ENCODE measurements at places on chromosomes 5 and 9. TPM values are rescaled to one million over a fixed set of nuclear protein-coding genes. Genes with fewer than 3 reads are reported as not detected.

DNA sequence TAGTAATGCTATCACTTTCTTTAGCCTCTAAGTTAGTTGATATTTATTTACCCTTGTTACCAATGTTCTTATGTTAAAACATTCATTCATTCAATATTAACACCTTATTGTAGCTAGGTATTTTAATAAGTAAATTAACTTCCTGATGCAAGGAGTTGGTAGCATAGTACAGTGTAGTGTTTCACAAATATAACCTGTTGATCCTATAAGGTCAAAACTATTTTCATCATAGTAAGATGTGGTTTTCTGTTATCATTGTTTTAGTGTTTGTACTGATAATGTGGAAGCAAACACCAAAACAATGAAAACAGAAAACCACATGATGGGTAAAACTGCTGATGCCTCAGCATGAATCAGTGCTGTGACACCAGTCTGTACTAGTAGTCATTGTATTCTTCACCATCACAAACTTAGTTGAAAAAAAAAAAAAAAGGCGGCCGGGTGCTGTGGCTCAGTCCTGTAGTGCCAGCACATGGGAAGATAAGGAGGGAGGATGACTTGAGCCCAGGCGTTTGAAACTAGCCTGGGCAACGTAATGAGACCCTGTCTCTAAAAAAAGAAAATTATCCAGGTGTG is 36.5 kb downstream of the ZCCHC7 start:
- no peak for DNase-seq

- no peak for DNase-seq
Measured at GRCh38 chr5:5335700-5336264, 86.7 kb upstream of the ICE1 start.

GRCh38 chr9:76644647-76645250 is 119.5 kb upstream of the PCA3 start:
- no peak for DNase-seq

DNA sequence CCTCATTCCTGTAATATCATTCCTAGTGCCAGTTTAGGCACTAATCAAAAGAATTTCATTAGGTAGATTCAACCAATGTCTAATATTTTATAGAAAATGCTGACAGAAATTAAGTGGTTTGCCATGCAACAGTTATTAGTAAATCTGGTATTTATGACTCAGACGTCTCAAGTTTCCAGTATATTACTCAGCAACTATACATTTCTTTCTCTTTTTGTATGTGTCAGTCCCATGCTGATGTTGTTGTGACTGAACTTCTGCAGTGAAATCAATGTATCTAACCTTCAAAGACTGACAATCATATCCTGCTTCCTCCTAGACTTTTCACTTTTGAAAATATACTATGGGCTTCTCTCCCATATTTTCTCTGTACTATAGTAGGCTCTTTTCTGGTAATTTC is 822.5 kb downstream of the NR2F1-AS1 start:
- no peak for DNase-seq

- DNase-seq, result no peak
Measured at GRCh38 chr5:38472541-38472940, 83.9 kb downstream of the LIFR start.

DNA sequence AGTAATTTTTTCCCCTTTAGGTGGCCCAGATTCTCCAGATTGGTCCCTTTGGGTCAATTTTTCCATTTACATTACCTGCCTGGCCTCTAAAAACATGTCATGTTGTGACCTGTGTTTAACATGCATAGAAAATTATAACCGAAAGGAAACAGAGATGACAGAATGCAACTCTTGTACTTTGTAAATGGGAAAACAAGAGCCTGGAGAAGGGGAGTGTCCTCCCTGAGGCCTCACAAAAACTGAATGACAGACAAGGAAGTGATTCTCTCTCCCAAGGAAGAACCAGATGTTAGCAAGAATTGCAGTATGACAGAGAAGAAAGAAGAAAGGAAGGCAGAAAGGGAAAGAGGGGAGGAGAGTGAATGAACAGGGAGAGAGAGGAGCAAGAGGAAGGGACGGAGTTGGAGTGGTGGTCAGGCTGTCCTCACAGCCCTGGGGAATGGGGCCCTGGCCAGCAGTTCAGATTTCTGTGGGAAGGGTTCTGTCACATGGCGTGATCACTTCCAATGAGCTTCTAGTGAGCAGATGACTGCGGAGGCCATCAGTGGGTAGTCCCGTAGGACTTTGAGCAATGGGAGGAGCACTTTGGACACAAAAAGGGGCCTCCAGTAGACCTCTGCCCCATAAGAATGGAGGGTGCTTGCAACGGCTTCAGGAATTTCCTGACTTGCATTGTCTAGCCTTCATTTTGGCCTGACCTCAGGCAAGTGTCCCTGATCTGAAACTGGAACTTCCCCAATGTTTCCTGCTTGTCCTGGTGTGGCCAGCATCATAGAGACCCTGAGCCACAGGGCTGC is 31.6 kb downstream of the ABLIM3 start:
- DNase-seq, result no peak

DNA sequence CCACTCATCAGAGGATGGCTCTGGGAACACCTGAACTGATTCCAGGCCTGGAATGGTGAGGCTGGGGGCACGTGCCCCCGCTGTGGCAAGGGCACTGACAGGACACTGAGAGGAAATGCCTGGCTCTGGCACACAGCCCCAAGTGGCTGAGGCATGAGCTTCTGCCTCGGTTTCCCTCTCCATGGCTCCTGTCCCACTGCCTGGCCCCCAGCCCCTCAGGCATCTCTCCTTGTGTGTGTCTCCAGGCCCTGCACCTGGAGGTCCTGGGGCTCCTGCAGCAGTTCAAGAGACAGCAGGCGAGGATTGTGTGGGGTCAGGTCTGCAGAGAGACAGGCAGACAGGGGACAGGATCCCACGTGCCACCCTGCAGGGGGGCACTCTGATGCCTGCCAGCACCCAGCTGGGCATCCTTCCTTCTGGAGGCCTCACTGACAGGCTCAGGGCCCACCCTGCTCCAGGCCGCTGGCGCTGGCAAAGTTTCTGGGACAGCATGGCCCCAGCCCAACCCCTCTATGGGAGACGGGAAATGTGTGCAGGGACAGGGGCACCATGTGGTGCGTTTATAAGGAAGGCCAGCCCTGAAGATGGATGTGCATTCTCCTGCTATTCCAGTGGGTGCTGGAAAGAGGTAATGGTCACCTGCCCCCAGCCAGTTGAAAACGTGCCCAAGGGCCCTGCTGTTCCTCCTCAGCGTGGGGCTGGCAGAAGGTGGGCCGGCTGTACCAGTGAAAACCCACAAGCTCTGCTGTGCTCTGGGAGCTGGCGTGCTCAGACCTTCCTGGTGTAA is 66.0 kb downstream of the RASGEF1C start:
- no peak for DNase-seq

GRCh38 chr9:91417602-91418214 is 5.9 kb downstream of the NFIL3 start:
- no peak for DNase-seq

DNA sequence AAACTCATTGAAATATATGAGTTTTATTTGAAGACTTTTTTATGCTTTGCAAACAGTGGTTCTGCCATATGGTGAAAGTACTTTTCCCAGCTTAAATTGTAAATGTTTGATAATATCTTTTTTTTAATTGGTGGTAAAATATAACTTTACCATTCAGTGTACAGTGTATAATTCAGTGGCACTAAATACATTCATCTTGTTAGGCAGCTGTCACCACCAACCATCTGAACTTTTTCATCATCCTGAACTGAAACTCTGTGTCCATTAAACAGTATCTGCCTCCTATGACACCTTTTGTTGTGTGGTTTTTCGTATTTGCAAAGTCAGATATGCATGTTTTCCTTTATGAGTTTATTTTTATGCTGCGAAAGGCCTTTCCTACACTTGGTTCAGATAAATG is 45.1 kb downstream of the FBXO38 start:
- no peak for DNase-seq

- no peak for DNase-seq
Measured at GRCh38 chr9:113620377-113621161, 157.0 kb downstream of the RGS3 start.

- no peak for DNase-seq
Measured at GRCh38 chr5:37812365-37812764, 27.5 kb downstream of the GDNF start.

- DNase-seq, result no peak
Measured at GRCh38 chr5:166281433-166281832, 2010.0 kb upstream of the WWC1 start.

DNA sequence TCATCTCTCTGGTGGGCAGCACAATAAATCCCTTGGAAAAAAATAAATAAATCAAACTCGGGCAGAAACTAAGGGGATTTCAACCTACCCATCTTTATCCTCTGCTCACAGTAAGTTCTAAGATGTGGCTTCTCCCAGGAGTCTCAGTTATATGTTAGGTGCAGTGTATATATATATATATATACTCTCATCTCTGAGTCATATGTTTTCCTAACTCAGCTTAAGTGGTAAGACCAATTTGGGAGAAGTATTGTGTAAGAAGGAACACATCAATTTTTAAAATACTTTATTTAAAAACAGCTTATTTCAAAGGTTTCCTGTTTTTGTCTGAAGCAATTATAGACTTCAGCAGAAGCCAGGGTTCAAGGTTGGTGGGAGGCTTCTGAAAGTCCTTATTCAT is 20.3 kb upstream of the OSMR start:
- no peak for DNase-seq

DNA sequence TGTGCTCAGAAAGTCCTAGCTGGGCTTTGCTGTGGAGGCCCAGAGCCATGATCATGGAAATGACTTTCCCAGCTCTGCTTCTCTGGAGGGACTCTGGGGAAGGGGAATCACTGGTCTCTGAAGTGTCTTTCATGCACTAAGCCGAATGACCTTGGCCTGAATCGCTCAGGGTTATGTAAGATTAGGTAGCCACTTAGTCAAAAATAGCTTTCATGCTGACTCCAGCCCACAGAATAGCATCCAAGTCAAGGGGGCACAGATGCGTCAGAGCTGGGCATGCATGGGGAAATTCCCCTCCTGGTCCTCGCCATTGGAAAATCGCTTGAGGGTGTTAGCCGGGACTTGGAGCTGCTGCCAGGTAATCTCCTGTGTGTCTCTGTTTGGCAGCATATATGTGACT is 36.1 kb upstream of the PPARGC1B start:
- DNase-seq, result no peak

DNA sequence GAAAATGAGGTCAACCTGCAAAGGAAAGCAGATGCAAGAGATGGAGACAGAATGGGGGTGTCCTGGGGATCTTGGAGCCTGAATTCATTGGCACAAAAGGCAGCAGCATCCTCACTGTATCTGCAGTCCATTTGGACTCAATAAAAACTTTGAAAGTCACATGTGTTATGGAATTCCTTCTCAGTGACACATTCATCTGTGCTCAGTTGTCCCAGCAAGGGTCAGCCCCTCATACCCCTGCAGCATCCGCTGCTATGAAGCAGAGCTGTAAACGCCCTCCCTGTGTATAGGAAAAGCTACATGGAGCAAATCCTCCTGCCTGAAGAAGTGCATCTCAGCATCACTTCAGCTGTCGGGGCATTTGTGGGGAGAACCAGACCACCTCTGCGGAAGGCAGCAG is 14.5 kb upstream of the RARS1 start:
- DNase-seq, result no peak

DNA sequence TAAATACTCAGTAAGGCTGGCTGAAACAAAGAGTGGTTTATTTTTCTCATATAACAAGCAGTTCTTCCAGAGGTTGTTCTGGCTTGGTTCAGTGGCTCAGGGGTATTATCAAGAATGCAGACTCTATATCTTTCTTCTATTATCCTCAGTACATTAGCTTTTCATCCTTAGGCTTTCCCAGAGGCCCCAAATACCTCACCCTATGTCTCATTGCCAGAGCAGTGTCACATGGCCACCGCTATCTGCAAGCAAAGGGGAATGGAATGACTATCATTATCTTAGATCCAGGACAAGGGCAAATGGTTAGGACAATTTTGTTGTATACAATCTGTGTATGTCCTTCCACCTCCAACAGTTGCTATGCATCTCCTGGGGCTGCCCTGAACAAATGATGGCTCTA is 69.0 kb upstream of the SNX2 start:
- DNase-seq, result no peak

GRCh38 chr9:107068581-107068980 is 205.6 kb downstream of the ZNF462 start:
- no peak for DNase-seq

DNA sequence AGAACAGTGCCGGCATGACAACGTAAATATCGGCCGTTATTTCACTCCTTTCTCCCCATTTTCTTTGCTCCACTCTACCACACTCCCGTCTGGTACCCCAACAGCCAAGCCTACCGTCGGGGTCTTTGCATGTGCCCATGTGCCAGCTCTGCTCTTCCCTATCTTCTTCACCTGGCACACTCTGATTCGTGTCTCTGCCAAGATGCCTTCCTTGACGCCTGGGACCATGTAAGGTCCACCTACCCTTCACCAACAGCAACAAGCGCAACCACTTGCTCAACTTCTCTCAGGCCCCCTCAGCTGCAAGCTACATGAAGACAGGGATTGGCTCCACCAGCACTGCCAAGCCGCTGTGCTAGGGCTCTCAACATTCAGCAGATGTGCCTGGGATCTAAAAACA is 4.4 kb downstream of the MGAT1 start:
- no peak for DNase-seq

DNA sequence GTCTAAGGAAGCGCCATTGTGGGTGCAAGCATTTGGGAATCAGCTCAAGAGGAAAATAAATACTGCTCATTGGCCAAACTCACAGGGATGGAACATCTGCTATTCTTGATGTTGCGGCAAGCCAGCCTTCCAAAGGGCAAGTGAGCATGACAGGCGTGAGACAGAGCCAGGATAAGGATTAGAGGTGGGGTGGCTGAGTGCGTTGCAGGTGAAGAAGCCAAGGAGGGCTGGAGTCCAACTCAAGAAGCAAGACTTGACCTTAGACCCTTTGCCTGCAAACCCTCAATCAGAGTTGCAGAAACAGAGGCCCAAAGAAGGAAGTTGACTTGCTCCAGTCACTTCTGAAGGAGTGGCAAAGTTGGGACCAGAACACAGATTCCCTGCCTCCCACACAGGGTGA is 79.4 kb downstream of the WWC1 start:
- DNase-seq, result no peak

Gene PDGFRB
- total RNA-seq, result 51.7 TPM

Gene ITGA1
- 88.9 TPM for total RNA-seq

Gene SVEP1
- total RNA-seq, result 0.99 TPM

Gene TMEM38B
- 3.5 TPM for total RNA-seq

Gene SLC6A18
- not detected for total RNA-seq

Gene LVRN
- 2.9 TPM for total RNA-seq

Gene GABRA6
- not detected for total RNA-seq

Gene KIF4B
- total RNA-seq, result not detected

Gene HMGCS1
- total RNA-seq, result 278 TPM

Gene DOCK2
- 6.8 TPM for total RNA-seq

Gene TIMD4
- total RNA-seq, result not detected

Gene CDH9
- total RNA-seq, result not detected

Measured in esophagus squamous epithelium (tissue), 5 donors.